Left lung (tissue), 14 donors: ENCODE measurements at places on chromosomes 1 and 21.

- no peak overlapping the region for H3K27ac ChIP-seq
- H3K36me3 ChIP-seq: no peaks in the 10 kb centered on the region
- H3K27me3 ChIP-seq: peaks cover 4% of the 10 kb centered on the region
Observed at GRCh38 chr1:56646611-56647010, 1.5 kb downstream of the PRKAA2 start.

GRCh38 chr1:214416858-214417257 is 134.5 kb downstream of the PTPN14 start:
- H3K4me1 ChIP-seq: no peaks in the 10 kb centered on the region
- no peak overlapping the region for H3K27ac ChIP-seq
- no peak overlapping the region for H3K4me3 ChIP-seq
- no peaks in the 10 kb centered on the region for H3K36me3 ChIP-seq

DNA sequence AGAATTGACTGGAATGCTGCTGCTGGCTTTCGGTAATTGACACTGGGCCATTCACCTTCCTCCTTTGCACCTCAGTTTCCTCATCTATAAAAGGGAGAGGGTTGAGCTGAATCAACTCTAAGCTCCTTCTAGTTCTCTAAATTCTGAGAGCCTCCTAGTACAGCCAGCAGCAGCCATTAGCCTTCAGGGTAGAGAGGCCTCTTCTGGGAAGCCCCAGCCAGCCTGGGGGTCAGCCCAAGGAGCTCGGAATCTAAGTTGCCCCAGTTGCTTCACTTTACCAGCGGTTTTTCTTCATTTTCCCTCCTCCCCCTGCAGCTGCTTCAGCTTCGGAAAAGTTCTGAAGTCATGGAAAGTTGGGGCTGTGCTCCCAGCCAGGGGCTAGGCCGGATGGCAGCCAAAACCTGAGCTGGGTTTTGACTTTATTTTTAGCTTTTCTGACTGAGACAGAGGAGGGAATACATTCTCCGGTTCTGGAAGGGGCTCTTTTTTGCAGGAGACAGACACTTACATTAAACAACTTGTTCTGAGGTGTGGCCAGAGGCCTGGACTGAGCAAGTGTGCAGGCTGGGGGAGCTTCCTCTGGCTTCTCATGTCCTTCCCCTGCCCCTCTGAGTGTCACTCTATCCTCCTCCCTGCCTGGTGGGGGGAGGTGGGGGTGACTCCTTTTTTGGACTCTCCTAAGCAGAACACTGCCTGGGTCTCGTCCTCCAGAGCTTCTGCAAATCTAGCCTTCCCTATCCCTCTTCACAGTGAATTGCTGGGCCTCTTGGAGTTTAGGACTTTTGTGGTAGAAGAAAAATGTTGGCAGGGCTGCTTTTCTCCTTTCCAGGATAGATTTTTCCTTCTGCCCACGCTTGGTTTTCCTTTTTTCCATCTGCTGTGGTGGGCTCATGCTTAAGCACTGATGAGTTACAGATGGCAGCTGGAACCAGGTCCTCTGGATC is 14.4 kb downstream of the LMNA start:
- no peaks in the 10 kb centered on the region for H3K27me3 ChIP-seq
- peak overlapping the region; percentile 98 for H3K27ac ChIP-seq
- H3K4me1 ChIP-seq: peaks cover 62% of the 10 kb centered on the region
- peaks cover 40% of the 10 kb centered on the region for H3K36me3 ChIP-seq

DNA sequence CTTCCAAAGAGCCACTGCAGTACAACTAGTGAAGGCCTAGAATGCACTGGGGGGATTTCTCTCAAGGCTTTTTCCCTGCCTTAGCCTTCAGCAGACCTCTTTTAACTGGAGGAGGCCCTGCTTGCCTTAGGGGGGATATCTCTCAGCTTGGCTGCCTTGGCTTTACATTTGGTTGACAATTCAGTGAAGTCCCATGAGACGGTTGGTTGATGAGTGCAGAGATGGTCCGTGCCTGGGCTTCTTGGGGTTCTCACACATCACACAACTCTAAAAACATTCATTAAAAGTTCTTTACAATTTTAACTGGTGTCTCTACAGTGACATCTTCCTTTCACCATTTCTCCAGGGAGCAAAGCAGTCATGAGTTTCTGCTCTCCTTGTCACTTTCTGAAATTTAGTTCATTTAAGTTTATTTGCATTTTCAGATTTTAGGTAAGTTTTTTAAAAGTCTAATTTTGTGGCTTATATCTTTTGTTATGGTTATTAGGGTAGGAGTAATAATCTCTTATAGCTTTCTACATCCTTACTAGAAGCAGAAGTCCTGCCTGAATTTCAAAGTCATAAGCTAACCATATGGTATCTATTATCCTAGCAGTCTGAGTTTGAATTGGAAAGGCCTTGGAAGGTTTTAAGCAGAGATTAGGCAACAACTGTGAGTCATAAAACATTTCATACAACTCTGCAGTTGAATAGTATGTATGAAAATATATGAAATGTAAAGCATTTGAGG is 487.6 kb downstream of the DPYD start:
- H3K36me3 ChIP-seq: no peaks in the 10 kb centered on the region
- H3K4me3 ChIP-seq: no peak overlapping the region
- H3K27me3 ChIP-seq: no peaks in the 10 kb centered on the region
- H3K27ac ChIP-seq: no peak overlapping the region

DNA sequence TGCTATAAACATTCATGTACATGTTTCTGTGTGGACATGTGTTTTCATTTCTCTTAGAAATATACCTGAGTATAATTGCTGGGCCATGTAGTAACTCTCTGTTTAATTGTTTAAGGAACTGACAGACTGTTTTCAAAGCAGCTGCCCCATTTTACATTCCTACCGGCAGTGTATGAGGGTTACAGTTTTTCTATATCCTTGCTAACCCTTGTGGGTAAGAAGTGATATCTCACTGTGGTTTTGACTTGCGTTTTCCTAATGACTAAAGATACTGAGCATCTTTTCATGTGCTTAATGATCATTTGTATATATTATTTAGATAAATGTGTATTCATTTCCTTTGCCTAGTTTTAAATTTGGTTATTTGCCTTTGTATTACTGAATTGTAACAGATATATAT is 81.7 kb downstream of the DNM3 start:
- no peak overlapping the region for H3K4me3 ChIP-seq
- H3K27me3 ChIP-seq: no peaks in the 10 kb centered on the region
- H3K4me1 ChIP-seq: no peaks in the 10 kb centered on the region
- DNase-seq: no peak
- H3K27ac ChIP-seq: no peak overlapping the region
- H3K36me3 ChIP-seq: no peaks in the 10 kb centered on the region

- no peak for DNase-seq
- H3K4me1 ChIP-seq: peaks cover 11% of the 10 kb centered on the region
- no peaks in the 10 kb centered on the region for H3K36me3 ChIP-seq
- peaks cover 43% of the 10 kb centered on the region for H3K27me3 ChIP-seq
- no peak overlapping the region for H3K4me3 ChIP-seq
- no peak overlapping the region for H3K27ac ChIP-seq
Observed at GRCh38 chr1:3308053-3308452, 146.4 kb upstream of the ARHGEF16 start.
